ENCODE measurements at places on chromosomes 11 and 22.
A peak's percentile ranks its signal among the peaks of the same experiment; 100 is the strongest.

DNA sequence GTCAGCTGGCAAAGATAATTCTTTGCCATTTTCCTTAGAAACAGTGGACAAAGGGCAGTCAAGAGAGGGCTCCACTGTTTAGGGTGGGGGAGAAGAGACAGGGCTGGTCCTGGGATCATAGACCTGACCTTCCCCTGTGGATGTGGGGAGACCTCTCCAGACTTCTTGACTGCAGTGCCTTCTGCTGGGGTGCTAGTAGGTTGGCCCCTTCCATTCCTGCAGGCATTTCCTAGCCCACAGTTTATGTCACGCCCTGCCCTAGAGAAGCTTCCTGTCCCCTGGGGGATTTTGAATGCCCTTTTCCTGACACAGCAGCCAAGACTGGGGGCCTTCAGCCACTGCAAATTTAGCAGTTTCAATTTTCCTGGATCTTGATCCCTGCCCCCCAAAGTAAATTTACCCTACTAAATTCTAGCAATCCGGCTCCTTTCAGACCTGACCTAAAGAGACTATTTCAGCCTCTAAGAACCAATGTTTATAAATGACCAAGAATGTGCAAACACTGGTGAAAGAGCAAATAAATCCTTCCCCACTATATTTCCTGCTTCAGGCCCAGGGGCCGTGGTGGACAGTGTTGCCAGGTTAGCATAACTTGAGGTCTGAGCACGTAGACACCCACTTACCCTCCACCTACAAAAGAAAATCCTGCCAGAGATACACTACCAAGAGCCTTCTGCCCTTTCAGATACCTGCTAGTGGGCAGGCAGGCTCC lies 58.4 kb downstream of the PPFIBP2 start:
- H3K4me1 ChIP-seq: peaks cover 26% of the 10 kb centered on the region
- peak overlapping the region; percentile 74 for H3K27ac ChIP-seq
- H3K27me3 ChIP-seq: no peaks in the 10 kb centered on the region
- no peak for DNase-seq

- no peak overlapping the region for H3K4me3 ChIP-seq
- no peaks in the 10 kb centered on the region for H3K4me1 ChIP-seq
- no peak overlapping the region for H3K27ac ChIP-seq
- H3K27me3 ChIP-seq: no peaks in the 10 kb centered on the region
- no peak for DNase-seq
These were observed 9.3 kb downstream of the MSANTD4 start for GRCh38 chr11:106012744-106013143.

DNA sequence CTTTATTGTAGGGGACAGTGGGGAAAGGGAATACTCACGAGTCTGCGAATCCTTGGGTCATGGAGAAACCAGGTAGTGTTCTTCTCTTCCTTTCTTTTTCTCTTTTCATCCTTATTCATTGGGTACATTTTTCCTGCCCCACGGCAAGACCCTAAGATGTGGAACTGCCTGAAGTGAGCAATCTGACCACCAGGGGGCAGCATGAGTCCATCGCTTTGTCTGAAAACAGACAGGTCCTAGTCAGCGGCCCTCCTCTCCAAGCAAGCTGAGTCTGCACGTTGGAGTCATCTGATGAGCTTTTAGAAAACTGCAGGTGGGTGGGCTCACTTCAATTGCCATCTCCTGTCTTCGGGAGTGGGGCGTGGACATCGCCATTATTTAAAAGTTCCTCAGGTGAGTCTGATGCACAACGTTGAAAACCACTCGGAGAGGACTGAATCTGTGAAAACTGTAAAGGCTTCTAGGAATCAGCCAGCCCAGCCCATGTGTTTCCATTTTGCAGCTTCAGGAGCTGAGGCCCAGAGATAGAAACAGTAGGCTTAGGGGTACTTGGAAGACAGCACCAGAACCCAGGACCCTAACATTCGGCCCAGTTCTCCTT lies 34.0 kb upstream of the FBXO3 start:
- H3K4me3 ChIP-seq: no peak overlapping the region
- H3K36me3 ChIP-seq: no peaks in the 10 kb centered on the region
- no peaks in the 10 kb centered on the region for H3K27me3 ChIP-seq
- H3K4me1 ChIP-seq: no peaks in the 10 kb centered on the region
- no peak overlapping the region for H3K27ac ChIP-seq

DNA sequence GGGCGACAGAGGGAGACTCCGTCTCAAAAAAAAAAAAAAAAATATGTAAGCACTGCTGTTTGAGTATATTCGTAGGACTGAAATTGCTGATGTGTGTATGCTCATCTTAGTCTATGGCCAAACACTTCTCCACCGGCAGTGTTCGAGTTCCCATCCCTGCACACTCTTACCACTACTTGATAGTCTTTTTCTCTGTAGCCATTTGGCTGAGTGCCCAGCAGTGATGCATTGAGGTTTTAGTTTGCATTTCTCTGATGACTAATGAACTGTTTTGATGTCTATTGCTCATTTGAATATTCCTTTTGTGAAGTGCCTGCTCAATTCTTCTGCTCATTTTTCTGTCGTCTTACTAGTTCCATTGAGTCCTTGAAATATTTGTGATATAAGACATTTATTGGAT lies 1.9 kb downstream of the TIRAP start:
- H3K36me3 ChIP-seq: no peaks in the 10 kb centered on the region
- H3K27me3 ChIP-seq: no peaks in the 10 kb centered on the region
- peak; percentile 72 for DNase-seq
- no peak overlapping the region for H3K4me3 ChIP-seq

Data from breast epithelium (tissue), 4 donors.